Ureter (tissue), 1 donor: ENCODE measurements at places on chromosomes 16 and 17. TPM values are rescaled to one million over a fixed set of nuclear protein-coding genes. Genes with fewer than 3 reads are reported as not detected.

THUMPD1 gene
- 46.9 TPM for total RNA-seq

LPCAT2 gene
- total RNA-seq = 23.6 TPM

ANKS4B gene
- not detected for total RNA-seq

ZSCAN10 gene
- total RNA-seq = not detected

NAA38 gene
- total RNA-seq = 98.6 TPM

CRYBA1 gene
- not detected for total RNA-seq

DCTPP1 gene
- 49.9 TPM for total RNA-seq

CACNA1G gene
- 0.36 TPM for total RNA-seq

KRT25 gene
- not detected for total RNA-seq

CFAP52 gene
- total RNA-seq = not detected

CACNG4 gene
- 0.57 TPM for total RNA-seq

NPW gene
- total RNA-seq = not detected

KRT40 gene
- not detected for total RNA-seq

KRTAP16-1 gene
- total RNA-seq = not detected

FUS gene
- total RNA-seq = 390 TPM

ST6GALNAC2 gene
- total RNA-seq = 28.7 TPM

TP53TG3F gene
- not detected for total RNA-seq

KCNH4 gene
- total RNA-seq = 0.99 TPM

OR2C1 gene
- not detected for total RNA-seq

OR1F1 gene
- total RNA-seq = not detected

PROCA1 gene
- total RNA-seq = 1.1 TPM

GJD3 gene
- 2.0 TPM for total RNA-seq

PAFAH1B1 gene
- total RNA-seq = 119 TPM
